ENCODE measurements at places on chromosomes 7 and 10.

GRCh38 chr10:19756919-19757318, 59.3 kb upstream of the PLXDC2 start:
- DNase-seq: no peak

GRCh38 chr7:148717266-148717793, 18.6 kb downstream of the CUL1 start:
- no peak for DNase-seq

- no peak for DNase-seq
Measured at GRCh38 chr7:8536431-8536830, 103.0 kb downstream of the NXPH1 start.

- DNase-seq: peak; percentile 51
Measured at GRCh38 chr7:121369462-121369861, 26.6 kb downstream of the FAM3C start.

DNA sequence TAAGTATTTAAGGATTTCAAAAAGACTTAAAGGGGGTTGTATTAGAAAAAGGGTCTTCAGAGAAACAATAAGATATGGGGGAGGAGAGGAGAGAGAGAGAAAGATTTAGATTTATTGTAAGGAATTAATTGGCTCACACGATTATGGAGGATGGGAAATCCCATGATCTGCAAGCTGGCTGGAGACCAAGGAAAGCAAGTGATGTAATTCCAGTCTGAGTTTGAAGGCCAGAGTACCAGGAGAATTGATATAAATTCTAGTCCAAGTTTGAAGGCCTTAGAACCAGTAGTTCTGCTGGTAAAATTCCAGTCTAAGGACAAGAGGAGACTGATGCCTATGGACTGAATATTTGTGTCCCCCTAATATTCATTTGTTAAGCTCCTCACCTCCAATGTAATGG, 20.6 kb upstream of the SLC13A1 start:
- DNase-seq: no peak

DNA sequence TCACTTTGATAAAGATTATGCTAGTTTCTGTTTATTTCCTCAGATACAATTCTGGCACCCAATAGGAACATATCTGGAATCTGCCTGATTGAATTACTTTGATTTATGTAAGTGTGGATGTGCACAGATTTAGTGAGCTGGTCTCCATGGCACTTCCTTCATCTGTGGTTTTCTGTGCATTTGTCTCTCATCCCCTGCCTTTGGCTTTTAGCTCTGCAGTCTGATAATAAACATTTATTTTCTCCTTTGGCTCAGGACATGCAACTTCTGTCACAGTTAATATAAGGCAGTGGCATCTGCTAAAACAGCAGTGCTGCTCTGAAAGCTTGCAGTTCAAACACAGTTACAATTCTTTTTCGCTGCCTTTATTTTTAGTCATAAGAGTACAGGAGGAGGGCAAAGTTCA, 273.7 kb upstream of the CHRM2 start:
- no peak for DNase-seq

GRCh38 chr10:6973899-6974298, 393.8 kb upstream of the PRKCQ start:
- DNase-seq: no peak

DNA sequence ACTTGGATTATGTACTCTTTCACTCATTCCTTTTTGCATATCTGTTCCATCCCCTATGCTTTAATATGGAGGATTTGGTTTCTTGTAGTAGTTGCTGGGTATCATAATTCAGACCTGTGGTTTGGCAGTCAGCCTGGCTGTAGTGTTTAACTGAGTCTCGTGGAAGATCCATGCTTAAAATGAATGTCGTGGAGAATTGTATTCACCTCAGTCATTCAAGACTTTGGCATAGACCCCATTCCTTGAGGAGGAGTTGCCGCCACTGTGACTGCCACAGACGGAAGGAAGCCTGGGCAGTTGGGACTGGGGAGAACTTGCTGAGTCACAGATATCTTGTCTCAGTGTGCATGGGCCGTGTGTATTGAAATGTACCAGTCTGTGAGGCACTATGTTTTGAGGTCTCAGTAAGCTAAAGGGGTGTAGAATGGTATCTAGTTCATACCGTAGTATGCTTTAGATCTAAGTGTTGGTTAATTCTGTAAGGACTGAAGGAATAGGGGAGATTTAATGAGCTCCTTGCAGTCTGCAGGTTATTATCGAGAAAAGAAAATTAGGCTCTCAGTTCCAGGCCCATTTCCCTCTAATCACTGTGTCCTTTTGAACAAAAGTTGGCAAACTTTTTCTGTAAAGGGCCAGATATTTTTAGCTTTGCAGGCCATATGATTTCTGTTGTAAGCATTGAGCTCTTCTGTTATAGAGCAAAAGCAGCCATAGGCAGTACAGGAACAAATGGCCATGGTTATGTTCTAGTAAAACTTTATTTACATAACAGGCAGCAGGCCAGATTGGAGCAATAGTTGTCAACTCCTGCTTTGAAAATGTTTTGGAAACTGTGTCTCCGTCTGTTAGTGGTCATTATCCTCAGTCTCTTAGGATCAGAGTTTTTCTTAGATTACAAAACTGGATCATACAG, 76.8 kb downstream of the TPST1 start:
- DNase-seq: peak; percentile 98

DNA sequence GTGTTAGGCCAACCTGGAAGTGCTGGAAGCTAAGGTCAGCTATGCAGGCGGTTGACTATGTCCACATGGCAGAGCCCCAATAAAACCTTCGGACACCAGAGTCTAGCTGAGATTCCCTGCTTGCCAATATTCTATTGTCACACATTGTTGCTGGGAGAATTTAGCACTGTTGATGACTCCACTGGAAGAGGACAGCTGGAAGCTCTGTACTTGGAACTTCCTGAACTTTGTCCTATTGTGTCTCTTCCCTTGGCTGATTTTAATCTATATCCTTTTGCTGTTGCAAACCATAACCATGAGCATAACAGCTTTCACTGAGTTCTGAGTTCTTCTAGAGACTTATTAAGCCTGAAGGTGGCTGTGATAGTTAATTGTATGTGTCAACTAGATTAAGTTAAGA, 12.0 kb downstream of the XRCC2 start:
- no peak for DNase-seq

- DNase-seq: no peak
Measured at GRCh38 chr7:45563401-45563800, 10.8 kb upstream of the ADCY1 start.

GRCh38 chr10:93468461-93469213, 13.5 kb downstream of the MYOF start:
- peak; percentile 94 for DNase-seq

DNA sequence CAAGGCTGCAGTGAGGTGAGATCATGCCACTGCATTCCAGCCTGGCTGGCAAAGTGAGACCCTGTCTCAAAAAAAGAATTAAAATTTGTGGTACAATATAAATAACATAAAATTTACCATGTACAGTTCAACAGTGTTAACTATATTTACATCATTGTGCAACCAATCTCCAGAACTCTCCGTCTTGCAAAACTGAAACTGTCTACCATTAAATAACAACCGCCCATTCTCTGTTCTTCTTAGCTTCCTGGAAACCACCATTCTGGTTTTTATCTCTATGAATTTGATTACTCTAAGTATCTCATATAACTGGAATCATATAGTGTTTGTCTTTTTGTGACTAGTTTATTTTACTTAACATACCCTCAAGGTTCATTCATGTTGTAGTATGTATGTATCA, 167.6 kb downstream of the AUTS2 start:
- no peak for DNase-seq

DNA sequence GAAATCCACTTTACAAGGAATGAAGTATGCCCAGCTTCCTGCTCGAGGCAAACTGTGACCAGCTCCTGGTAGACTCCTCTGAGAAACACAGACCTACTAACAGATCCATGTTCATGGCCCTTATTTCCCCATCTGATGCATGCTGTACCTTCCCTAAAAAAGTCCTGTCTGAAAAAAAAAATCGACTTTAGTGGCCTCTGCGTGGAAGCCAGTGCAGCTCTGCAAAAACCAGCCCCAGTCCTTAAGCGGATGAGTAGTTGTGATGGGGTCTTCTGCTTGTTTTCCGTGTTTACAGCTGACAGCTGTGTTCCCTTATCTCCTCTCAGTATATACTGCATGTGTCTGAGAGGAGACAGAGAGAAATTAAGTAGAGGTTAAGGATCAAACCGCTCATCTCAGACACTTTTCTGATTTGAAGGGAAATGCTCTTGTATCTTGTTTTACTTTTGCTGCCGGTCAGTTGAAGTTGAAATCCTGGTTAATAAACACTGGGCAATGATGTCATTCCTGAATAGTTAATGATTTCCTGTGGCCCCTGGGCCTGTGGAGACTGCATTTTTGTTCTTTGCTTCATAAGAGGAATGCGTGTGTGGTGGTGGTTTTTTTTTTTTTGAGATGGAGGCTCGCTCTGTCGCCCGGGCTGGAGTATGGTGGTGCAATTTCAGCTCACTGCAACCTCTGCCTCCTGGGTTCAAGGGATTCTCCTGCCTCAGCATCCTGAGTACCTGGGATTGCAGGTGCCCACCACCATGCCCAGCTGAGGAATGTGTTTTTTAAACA, 67.6 kb downstream of the DOCK1 start:
- DNase-seq: peak; percentile 97

- no peak for DNase-seq
Measured at GRCh38 chr7:44185729-44186128, 3.5 kb downstream of the GCK start.

- DNase-seq: no peak
Measured at GRCh38 chr7:17037356-17037755, 155.6 kb upstream of the AGR3 start.

- no peak for DNase-seq
Measured at GRCh38 chr10:43648095-43648397, 635 bp downstream of the ZNF32 start.

GRCh38 chr7:146862415-146862814, 745.8 kb downstream of the CNTNAP2 start:
- DNase-seq: no peak

DNA sequence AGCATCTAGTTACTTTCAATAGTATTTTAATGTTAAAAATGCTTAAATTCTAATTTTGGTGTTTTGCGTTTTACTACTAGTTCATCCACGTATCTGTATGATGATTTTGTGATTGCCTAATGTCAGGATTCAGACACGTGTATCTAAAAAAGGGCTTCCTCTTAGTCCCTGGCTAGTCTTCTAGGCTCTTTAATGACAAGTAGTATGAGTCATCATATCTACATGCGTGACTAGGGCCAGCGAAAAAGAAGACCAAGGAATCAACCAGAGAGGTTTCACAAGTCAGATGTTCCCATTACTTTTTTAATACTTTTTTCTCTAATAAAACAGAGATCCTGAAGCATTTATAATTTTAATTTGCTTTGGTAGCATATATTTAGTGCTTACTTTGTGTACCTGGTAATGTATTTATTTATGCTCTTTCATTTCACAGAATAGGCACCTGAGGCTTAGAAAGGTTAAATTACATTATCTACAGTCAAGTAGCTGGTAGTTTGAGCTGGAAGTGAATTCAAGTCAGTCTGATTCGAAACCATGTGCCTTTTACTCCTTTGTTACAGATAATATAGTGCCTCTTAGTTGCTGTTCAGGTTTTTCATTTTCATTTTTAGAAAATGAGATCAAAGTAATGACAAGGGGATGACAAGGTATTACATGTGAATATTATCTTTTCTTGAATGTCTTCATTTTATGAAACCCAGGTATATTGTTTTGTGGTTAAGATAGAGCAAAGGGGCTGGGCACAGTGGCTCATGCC, 140.3 kb downstream of the FOXP2 start:
- DNase-seq: peak; percentile 48

- DNase-seq: no peak
Measured at GRCh38 chr10:61692447-61693010, 29.8 kb downstream of the CABCOCO1 start.

GRCh38 chr7:91397096-91397495, 132.9 kb downstream of the FZD1 start:
- DNase-seq: peak; percentile 6

DNA sequence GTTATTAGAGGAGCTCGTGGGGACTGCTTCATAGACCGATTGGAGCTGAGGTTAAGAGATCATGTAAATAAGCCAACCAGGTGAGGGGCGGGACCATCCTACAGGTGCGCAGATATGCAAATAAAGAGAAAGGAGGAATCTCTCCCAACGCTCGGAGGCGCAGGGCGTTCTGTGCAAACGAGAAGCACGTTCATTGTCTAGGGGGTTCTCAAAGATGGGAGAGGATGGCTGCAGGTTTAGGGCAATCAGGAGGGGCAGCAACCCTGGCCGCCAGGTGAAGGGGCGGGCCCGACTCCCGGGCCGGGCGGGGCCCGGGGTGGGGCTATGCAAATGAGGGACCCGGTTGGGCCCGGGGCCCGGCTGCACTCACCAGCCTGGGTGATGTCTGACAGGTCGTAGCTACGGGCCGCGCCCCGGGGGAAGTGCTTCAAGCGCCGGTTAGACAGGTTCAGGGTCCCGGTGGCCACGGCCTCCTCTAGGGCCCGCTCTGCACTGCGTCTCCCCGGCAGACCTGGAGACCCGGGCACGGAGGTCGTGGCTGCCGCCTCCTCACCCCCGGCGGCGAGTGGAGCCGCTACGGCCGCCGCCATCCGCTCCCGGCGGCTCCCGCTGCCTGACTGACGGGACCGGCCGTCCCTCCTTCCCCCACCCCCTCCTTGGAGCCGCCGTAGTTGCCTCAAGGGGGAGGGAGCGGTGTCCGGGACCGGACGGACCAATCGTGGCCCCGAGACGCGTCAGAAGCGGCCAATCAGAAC, at the start of gene LRCH4:
LRCH4 (minus strand) TSS at position 619 of the 755 bp plus-strand sequence; CDS start at position 590, 29 bp downstream.
- DNase-seq: no peak

Measured in IMR-90 (cell line).